ENCODE measurements at places on chromosomes 2 and 18.

DNA sequence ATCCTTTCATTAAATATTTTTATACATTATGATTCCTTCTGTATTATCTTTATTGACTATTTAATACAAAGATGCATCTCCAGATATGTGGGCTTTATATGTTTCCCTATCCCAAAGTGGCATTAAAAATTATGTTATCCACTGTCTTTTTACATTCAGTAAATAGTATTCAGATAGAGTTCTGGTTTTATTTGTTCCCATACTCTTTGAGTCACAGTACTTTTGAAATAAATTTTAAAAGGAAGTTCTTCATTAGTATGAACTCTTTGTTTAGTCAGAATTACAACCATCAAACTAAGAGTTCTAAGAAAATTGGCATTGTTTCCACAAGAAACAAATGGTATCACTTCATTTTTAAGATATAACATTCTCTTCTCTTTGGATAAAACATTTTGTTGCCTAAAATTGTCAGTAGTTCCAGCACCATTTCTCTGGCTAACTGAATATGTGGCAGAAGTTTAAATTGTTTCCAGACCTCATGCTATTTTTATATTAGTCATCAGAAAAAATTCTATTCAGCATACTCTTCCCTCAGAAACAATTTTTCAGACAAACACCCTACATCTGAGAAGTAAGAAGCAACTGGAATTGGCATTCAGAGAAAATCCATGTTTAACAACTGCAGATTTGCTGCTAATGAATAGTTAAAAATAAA lies 88.5 kb upstream of the COL5A2 start:
- no peak for DNase-seq

DNA sequence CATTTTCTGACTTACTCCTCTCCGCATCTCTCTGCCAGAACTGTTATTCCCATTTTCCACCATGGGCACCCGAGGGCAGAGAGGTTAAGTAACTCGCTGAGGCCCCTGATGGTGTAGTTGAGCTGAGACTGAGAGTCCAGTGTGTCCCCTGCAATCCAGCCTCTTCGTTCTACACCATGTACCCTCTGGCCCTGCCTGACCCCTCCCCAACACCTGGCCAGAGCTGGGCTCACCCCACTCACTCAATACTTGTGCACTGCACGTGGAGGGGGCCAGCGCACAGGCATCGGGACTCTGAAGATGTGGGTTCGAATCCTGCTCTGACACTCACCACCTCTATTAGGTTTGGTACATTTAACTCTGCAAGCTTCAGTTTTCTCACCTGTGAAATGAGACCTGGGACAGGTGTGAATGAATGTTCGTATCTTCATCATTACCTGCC lies 24.3 kb upstream of the FOSL2 start:
- no peak for DNase-seq

- no peak for DNase-seq
These were observed 69.6 kb downstream of the TRAPPC12 start for GRCh38 chr2:3449086-3449485.

- no peak for DNase-seq
These were observed 110.4 kb downstream of the MAP2 start for GRCh38 chr2:209534228-209534627.

DNA sequence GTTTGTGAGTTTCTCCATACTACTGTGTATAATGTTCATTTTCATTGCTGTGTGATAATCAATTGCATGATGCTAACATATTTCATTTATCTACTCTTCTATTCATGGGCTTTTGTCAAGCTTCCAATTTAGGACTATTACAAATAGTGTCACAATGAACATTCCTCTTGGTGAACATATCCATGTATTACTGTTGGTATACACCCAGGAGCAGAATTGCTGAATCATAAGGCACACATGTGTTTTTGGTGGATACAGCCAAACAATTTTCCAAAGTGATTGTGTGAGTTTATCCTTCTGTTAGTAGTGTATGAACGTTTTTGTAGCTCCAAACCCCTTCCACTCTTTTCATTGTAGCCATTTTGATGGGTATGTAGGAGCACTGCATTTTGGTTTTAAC lies 101.6 kb upstream of the COPS8 start:
- no peak for DNase-seq

- DNase-seq: no peak
These were observed 213.4 kb downstream of the LTBP1 start for GRCh38 chr2:33160191-33160590.

GRCh38 chr2:146642066-146642465 lies 1202.8 kb upstream of the ACVR2A start:
- DNase-seq: no peak

DNA sequence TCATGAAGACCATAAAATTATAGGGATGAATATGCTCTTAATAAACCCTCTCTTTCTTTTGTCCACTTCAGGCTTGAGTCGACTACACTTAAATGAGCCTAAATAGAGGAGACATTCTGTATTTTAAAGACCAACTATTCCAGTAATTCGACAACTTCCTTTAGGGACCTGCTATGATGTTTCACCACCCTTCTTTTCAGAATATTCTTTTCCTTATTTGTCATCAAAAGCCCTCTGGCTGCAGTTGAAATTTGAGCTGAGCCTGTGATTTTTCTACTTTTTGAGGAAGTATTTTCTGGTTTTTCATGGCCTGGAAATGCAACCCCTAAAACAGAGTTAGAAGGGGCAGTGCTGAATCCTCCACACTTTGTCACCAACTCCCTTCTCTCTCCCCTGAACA lies 287.0 kb downstream of the EPHA4 start:
- no peak for DNase-seq

GRCh38 chr2:220969348-220969747 lies 602.8 kb downstream of the EPHA4 start:
- no peak for DNase-seq

- DNase-seq: no peak
These were observed 56.7 kb downstream of the NFATC1 start for GRCh38 chr18:79452190-79452990.

DNA sequence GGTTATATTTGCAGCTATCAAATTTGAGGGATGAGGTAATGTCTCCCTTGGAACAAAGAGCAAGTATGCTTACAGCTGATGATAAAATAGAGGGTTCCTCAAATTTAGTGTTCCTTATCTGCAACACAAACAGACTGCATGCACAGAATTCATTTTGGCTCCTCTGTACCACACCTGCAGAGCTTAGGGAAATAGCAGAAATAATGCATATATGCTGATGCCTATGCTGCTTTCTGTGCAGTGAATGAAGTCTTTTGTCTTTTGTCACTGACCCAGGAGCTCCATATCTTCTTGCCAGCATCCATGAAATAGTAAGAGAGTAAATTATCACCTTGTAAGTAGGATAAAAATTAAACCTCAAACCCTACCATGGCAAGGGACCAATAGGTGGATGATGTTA lies 69.8 kb downstream of the NCKAP1 start:
- DNase-seq: no peak

DNA sequence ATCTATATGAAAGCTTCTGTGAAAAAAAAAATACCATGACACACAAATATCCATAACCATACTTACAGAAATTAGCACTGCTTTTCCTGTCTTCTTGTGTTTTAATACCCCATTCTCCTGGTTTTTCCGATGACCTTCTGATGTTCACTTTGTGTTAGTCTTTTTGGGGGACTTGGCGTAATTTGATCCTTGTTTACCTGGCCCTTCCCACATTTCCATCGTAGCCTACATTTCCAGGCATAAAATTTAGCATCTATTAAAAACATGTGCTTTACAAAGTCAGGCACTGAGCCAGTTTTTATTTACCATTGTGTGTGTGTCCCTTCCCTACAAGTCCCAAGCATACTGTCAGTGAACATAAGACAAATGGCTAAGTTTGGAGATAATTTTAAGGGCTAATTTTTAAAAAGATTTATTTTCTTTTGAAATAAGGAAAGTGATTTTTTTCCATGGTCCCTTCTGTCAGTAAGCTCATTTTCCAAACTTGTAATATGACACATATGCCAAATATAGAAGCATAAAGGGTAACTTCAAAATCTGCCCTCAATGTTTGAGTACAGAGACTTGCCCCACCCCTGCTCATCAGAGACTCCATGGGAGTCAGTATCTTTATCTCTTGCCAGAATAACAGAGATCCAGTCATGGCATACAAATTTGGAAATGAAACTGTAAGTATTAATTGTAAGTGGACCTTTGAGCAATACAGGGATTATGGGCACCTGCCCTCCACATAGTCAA lies 27.3 kb downstream of the SESTD1 start:
- peak; percentile 44 for DNase-seq

GRCh38 chr2:170669909-170670308 lies 45.2 kb upstream of the SP5 start:
- DNase-seq: no peak

DNA sequence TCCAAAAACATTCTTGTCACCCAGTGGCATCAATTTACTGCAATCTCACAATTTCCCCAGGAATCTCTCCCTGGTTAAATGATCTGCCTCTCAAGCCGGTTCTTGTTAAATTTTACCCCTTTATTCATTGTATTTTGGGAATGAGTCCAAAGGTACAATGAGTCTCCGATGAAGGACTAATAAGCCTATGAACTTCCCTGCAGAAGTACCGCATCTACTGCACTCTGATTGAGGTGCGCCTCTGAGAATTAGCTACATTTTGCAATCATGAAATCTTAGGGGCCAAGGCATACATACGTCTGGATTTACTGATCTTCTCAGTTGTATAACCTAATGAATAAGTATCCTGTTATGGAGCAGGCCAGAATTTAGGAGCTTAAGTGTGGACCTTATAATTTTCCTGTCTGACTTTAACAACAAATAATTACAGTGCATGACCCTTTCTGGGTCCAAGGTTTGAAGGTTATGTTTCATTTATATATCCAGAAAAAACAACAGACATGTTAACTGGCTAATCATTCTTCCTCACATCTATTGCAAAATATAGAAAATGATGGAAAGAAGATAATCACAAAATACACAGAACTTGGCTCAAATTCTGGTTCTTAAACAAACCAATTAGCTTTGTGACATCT lies 261.8 kb upstream of the NRXN1 start:
- DNase-seq: no peak

- no peak for DNase-seq
These were observed 18.6 kb downstream of the WDSUB1 start for GRCh38 chr2:159267921-159268320.

Measured in NCI-H446 treated with DMSO at 0.1 percent for 48 hours (cell line).